HS-5 (cell line): ENCODE measurements at places on chromosomes 12 and 14.

DNA sequence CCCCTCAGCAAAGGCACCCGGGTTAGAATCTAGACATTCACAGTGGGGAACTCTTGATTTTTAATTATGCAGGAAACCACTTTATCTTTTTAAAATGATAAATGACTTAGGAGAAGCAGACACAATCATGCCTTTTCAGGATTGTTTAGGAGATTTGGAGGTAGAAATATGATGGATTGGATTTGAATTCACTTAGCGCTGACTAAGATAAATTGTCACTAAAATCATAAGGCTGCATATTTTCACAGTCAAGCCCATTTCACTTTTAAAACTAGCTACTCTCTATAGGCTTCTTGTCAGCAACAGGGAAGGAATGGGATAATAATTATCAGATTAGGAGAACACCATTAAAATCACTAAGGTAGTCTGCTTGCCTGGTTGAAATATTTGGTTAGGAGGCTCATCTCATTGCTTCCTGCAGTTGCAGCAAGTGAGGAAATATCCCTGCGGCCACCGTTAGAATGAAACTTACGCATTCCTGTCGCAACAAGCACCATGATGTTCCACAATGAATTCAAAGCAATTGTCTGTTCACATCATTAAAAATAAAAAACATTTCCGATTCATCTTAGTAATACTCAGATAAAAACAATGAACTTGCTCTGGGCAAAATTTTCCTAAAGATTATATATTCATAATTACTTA, 31.9 kb downstream of the DACT1 start:
- DNase-seq: no peak

DNA sequence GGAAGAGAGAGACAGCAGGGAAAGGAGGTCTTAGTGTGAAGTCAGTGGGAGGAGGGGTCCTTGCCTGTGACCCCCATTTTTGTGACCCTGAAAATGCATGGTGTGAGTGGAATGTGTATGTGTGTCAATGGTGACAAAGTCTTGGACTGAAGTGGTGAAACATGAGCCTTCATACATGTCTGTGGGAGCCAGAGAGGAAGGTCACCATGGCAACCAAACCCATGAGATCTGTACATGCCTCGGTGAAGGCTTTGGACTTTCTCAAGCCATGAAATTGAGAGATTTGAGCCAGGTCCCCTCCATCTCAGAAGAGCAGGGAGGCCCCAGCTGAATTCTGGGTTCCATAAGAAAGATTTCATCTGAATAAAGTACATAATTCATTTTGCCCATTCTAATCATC, 108.7 kb downstream of the TTC8 start:
- no peak for DNase-seq

DNA sequence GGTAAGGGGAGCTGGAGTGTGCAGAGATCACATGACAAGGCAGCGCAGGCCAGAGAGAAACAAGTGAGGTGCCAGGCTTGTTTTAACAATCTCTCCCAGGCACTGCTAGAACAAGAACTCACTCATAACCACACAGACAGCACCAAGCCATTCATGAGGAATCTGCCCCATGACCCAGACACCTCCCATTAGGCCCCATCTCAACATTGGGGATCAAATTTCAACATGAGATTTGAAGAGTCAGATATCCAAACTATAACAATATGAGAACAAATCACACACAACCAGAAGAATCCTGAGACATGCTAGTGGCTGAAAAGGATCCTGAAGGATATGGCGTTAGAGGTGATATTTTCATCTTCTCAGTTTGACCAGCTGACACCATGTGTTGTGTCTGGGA, 21.9 kb downstream of the OR6J1 start:
- DNase-seq: no peak

DNA sequence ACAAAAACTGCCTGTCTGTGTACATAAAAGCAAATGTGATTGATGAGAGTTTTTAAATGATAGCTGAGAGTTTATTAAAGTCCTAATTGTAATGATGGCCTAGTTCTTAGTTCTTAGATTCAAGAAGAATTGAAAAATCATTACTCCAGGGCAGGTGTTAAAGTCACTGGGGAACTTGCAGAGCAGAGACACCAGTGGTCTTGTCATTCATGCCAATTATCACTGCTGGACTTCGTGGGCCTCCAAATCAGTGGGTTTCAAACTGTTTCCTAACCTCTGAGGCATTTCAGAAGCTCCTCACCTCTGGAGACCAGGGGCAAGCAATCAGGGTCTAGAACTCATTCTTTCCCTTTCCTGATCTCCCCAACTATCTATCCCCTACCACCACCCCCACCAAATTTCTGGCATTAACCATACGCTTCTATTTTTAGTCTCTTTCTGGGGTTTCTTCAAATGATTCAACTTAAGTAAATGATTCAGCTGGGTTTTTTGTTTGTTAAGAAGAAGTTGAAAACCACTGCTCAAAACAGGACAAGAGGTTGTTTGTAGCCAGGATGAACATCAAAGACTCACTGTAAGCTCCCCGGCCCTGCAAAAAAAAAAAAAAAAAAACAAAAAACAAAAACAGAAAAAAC, 80.1 kb downstream of the CEP83 start:
- no peak for DNase-seq

DNA sequence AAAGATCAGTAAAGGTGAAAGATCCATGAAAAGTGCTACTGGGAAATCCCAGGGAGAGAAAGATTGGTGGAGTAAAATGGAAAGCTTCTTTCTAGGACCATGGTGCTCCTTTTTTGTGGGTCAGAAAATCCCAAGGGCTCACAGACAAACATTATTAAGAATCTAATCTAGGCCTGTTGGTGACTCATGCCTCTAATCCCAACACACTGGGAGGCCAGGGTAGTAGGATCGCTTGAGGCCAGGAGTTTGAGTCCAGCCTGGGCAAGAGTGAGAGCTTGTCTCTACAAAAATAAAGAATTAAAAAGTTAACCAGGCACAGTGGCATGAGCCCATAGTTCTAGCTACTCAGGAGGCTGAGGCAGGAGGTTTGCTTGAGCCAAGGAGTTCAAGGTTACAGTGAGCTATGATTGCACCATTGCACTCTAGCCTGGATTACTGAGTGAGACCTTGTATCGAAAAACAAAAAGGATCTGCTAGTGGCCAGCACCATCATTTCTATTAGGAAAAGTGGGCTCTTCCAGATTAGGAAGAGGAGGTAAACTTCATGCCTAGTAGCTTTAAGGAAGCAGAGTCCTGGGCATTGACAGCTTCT, 43.0 kb downstream of the TXNRD1 start:
- no peak for DNase-seq

DNA sequence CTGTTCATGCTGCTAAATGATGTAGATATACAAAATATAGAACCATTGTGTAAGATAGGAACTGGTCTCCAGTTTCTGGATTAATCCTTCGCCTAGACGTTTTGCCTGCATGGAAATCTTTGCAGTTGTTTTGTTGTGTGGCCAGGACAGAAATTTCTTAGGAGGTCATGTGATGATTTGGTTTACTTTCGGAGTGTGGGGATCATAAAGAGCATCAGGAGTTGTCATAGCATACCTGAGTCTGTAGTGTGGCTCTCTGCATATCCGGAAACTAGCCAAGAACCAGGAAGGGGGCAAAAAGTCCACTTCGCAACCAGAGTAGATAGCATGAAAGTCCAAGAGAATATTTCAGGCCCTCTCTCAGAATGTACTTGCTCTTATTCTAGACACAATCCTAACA, 3.1 kb downstream of the SAMD4A start:
- DNase-seq: no peak

GRCh38 chr14:93150227-93151208, 34.2 kb downstream of the MOAP1 start:
- no peak for DNase-seq

GRCh38 chr12:68334132-68334531, 2.0 kb upstream of the MDM1 start:
- no peak for DNase-seq

GRCh38 chr12:39351153-39351552, 91.8 kb downstream of the KIF21A start:
- DNase-seq: no peak

DNA sequence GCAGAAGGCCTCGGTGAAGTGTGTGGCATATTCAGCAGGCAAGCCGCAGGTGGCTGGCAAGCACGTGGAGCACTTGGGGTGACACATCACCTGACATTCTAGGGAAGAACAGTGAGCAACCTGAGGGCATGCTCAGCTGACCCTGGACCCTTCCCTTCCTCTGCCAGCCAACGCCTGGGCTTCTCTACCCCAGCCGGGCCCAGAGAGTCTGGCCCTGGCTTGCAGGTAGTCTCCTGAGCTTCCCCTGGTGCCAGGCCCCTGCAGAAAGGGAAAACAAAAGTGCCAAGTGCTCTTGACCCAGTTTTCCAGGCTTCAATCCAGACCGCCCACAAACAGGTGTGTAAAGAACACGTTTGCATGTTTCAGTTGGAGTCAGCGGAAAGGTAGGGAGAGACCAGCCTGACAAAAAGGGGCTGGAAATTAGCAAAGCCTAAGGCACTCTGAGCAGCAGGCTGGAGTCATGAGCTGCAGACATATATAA, 45.7 kb downstream of the PRKAB1 start:
- no peak for DNase-seq

GRCh38 chr12:110896559-110896958, 23.8 kb downstream of the MYL2 start:
- no peak for DNase-seq

DNA sequence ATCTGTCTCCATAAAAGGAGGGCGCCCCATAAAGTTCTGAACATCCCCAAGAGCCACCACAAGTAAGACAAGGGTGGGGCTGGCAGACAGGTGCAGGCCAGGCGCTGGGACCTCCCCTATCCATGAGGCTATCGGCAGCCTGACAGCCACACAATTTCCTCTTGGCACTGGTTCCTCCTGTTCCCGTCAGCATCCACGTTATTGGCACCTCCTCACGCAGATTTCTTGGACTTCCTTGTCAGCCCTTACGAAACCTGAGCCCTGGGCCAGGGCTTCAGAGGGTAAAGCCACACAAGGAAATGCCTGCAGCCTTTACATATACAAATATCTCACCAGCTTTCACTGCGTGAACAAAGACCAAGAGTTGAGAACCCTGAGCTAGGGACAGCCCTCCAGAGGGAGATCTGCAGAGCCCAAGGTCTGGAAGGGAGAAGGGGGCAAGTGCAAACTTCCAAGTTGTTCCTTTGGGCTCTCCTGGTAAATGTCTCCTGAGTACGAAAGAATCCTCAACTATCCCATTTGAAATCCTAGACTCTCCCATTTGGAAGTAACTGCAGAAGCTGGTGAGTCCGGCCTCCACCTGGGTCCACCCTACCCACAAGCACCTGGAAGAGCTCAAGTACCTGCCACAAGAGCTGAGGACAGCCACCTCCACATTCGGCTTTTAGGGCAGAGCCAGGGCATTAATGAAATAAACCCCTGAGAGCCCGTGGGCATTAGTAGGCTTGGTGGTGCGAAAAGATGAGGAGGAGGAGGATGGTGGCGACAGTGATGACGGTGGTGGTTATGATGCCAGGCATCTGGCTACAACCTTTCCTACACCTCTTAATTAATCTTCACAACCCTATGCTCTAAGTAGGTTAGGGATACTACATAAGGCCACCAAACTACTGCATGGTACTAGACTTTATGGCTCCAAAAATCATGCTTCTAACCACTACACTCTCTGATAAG, 5.5 kb upstream of the TC2N start:
- DNase-seq: no peak

DNA sequence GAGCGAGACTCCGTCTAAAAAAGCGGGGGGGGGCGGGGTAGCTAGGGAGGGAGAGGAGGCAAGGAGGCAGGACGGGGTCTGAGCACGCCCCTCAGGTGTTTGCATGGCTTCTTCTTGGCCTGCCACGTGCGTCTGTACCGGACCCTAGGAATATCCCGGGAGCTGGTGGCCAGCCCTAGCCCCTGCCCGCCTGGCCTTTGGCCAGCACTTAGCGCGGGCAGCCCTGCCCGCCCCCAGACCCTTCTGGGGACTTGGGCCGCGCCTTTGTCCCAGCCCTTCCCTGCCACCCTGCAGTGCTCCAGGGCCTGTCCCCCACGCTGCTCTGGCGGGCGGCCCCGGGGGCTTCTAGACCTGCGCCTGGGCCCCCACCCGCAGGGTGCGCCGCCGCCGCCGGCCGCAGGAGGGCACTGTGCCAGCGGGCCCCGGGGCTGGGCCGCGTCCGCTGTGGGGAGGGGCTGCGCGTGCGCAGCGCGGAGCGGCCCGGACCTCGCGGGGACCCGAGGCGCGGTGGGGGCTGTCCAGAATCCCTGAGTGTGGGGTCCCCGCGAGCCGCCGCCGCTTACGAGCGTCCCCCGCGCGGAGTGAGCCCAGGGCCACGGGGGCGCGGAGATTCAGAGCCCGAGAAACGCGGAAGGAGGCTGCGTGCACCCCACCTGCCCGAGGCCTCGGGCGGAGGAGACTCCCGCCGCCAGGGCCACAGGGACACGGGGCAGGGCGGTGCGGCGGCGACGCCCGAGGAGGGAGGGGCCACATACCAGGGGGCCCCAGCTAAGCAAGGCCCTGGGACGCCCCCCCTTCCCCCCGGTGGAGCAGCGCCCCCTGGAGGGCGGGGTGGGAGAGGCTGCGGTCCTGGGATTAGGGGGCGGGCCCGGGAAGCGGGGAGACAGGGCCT, 21.0 kb downstream of the SLC25A29 start:
- DNase-seq: no peak

GRCh38 chr14:53606203-53606602, 350.4 kb downstream of the BMP4 start:
- DNase-seq: no peak

DNA sequence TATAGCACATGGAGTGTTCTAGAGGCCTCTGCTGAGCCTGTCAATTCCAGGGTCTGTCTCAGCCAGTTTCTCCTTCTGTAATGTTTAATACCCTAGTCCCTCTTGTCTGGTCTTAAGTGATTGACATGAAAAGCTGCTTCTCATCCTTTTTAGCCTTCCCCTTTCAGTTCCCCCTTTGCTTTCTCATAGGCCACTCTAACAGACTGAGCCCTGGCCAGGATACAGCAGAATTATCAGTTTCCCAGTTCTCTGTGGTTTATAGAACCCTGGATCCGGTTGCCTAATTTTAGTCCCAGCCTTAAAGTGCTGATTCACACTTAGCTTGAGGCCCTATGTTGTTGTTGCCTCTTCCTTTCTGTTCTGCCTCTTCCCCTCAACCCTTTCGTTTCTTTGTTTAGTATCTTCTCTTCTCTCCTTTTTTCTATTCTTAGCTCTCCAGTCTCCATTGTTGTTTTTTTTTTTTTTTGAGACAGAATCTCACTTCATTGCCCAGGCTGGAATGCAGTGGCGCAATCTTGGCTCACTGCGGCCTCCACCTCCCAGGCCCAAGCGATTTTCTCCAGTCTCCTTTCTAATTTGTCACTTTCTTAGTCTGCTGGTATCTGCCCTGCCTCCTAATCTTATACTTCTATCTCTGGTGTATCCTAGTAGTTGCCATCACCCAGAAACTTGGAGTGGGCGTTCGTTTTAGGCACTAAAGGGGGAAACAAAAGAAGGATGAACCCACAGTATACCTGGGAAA, 2.9 kb upstream of the BIN2 start:
- no peak for DNase-seq

- no peak for DNase-seq
Measured at GRCh38 chr14:61474015-61474414, 152.6 kb downstream of the PRKCH start.
